ENCODE measurements at places on chromosomes 13 and 19. TPM values are rescaled to one million over a fixed set of nuclear protein-coding genes. Genes with fewer than 3 reads are reported as not detected.
A peak's percentile ranks its signal among the peaks of the same experiment; 100 is the strongest.

The TYROBP gene
- not detected for total RNA-seq

The TNFRSF19 gene
- 0.29 TPM for total RNA-seq

The PRODH2 gene
- total RNA-seq: not detected

The MTUS2 gene
- 0.05 TPM for total RNA-seq

The PSG3 gene
- not detected for total RNA-seq

The ZNF235 gene
- 5.2 TPM for total RNA-seq

The ZFP14 gene
- total RNA-seq: 3.1 TPM

The SIGLEC14 gene
- total RNA-seq: 0.58 TPM

The ZNF90 gene
- total RNA-seq: 0.39 TPM

The MEF2B gene
- 1.3 TPM for total RNA-seq

The CEACAM5 gene
- total RNA-seq: not detected

The FSD1 gene
- 26.0 TPM for total RNA-seq

The MISP gene
- total RNA-seq: not detected

- no peaks in the 10 kb centered on the region for H3K4me1 ChIP-seq
- no peak overlapping the region for H3K4me3 ChIP-seq
- DNase-seq: no peak
- H3K27me3 ChIP-seq: no peaks in the 10 kb centered on the region
- no peak overlapping the region for H3K27ac ChIP-seq
Measured at GRCh38 chr19:29311191-29311790, 98.3 kb upstream of the UQCRFS1 start.

- peaks cover 11% of the 10 kb centered on the region for H3K36me3 ChIP-seq
- DNase-seq: no peak
- peaks cover 3% of the 10 kb centered on the region for H3K27me3 ChIP-seq
- peaks cover 10% of the 10 kb centered on the region for H3K4me1 ChIP-seq
- no peak overlapping the region for H3K4me3 ChIP-seq
Measured at GRCh38 chr19:40813182-40813581, 14.2 kb downstream of the EGLN2 start.

DNA sequence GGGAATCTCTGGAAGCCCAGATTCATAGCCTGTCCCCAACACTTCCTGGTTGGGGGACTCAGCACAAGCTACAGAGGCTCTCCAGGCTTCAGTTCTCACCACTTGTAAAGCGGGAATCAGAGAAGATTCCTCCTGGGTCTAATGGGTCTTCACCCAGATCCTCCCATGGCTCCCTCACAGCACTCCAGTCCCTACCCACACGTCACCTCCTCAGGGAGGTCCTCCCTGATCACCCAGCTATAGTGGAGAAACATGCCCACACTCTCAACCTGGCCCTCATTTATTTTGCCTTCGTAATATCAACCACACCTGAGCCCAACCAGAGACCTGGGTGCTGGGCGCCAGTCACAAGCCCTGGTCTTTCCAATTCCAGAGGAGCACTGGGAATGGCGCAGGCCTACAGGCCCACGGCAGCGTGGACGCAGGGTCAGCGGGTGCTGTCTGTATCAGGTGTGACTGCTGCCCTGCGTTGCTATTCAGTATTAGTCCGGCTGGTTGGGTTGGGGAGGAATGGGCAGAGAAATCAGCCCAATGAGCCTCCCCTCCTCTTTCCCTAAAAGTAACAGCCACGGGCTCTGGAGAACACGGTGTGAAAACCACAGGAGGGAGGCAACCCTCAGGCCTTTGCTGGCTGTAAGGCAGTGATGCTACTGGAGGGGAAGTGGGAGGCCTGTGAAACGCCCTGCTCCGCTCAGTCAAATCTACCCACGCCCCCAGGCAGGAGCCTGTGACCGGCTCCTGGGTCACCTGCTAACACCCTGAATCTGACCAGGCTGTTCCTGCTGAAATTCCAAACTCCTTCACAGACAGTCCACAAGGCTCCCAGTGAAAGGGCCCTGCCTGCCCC lies 5.2 kb downstream of the AKT2 start:
- no peak overlapping the region for H3K27ac ChIP-seq
- H3K4me1 ChIP-seq: peaks cover 6% of the 10 kb centered on the region
- peaks cover 3% of the 10 kb centered on the region for H3K36me3 ChIP-seq
- no peak overlapping the region for H3K4me3 ChIP-seq
- no peak for DNase-seq

GRCh38 chr19:57202160-57202559 lies 10.9 kb downstream of the ZNF264 start:
- DNase-seq: no peak
- no peaks in the 10 kb centered on the region for H3K27me3 ChIP-seq
- H3K4me1 ChIP-seq: no peaks in the 10 kb centered on the region
- H3K4me3 ChIP-seq: no peak overlapping the region
- H3K27ac ChIP-seq: no peak overlapping the region

DNA sequence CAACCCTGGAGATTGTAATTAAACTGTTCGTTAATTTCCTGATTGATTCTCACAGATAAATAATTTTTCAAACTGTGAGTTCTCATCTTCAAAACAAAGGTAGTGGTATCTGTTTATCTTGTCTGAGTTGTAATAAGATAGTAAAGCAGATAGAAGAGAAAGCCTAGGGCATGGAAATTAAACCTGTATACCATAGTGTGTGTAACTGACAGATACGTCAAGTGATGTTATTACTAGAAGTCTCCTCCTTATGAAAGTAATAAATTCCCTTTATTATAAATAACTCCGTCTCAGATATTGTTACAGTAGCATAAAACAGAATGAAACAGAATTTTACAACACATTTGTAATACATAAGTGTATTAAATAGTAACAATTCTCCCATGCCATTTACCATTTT lies 1065.1 kb downstream of the SLITRK1 start:
- no peak overlapping the region for H3K4me3 ChIP-seq
- no peak for DNase-seq
- H3K27ac ChIP-seq: no peak overlapping the region
- no peaks in the 10 kb centered on the region for H3K36me3 ChIP-seq

- H3K4me3 ChIP-seq: no peak overlapping the region
- no peak overlapping the region for H3K27ac ChIP-seq
- DNase-seq: no peak
- H3K4me1 ChIP-seq: peaks cover 7% of the 10 kb centered on the region
- H3K36me3 ChIP-seq: no peaks in the 10 kb centered on the region
- peaks cover 15% of the 10 kb centered on the region for H3K27me3 ChIP-seq
Measured at GRCh38 chr19:43636121-43636683, 3.4 kb downstream of the CADM4 start.

DNA sequence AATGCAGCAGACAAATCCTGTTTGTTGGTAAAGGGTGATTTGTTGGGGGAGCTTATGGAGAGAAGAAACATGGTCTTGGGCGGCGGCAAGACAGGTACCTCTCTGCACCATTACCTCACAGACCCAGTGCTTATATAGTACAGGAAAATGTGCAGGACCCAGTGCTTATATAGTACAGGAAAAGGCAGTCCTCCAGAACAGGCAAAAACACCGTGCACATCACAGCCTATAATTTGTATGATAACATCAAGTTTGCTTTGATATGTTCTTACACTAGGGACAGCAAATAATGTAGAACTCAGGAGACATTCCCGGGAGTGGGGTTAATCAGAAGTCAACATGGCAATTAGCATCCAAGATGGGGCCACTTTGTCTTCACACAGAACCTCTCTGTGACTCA lies 20.9 kb downstream of the VAV1 start:
- H3K4me1 ChIP-seq: no peaks in the 10 kb centered on the region
- H3K27me3 ChIP-seq: no peaks in the 10 kb centered on the region
- no peak overlapping the region for H3K4me3 ChIP-seq
- no peak for DNase-seq

DNA sequence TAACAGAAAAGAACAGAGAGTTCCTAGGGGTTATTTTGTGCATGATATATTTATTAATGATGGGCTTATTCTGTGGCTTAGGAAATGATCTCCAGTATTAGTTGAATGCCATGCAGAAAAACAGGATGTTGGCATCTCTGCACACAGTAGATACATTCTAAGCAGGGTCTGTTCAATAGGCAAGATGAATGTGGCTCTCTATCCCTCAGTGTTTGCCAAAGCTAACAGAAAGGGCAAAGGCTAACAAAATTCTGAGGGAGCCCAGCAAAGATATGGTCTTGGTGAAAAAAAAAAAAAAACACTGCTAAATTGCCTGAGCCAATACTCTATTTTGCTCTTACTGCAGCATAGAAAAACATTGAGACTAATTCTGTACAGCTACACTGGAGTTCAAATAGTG lies 1095.8 kb downstream of the UQCRFS1 start:
- no peak overlapping the region for H3K27ac ChIP-seq
- no peaks in the 10 kb centered on the region for H3K27me3 ChIP-seq
- no peaks in the 10 kb centered on the region for H3K36me3 ChIP-seq

DNA sequence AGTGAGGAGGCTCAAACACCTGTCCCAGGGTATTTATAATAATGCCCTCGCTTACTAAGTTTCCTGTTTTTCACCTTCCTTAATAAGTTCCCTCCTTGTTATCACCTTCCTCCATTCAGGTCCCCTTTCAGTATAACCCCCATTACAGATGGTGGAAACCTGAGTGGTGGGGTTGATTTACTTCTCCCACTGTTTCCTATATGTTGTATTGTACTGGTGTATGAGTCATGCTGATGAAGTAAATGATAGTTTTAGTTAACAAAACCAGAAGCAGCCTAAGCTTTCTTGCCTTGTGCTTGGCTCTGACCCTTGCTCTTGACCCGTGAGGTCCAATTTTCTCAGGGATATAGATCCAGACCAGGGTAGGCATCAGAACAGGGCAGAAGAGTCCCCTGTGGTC lies 22.3 kb upstream of the TNFSF11 start:
- H3K4me1 ChIP-seq: peaks cover 32% of the 10 kb centered on the region
- H3K36me3 ChIP-seq: no peaks in the 10 kb centered on the region
- no peaks in the 10 kb centered on the region for H3K27me3 ChIP-seq
- H3K27ac ChIP-seq: no peak overlapping the region
- H3K4me3 ChIP-seq: no peak overlapping the region

- no peaks in the 10 kb centered on the region for H3K36me3 ChIP-seq
- H3K4me3 ChIP-seq: no peak overlapping the region
- H3K27me3 ChIP-seq: peaks cover 32% of the 10 kb centered on the region
- H3K27ac ChIP-seq: no peak overlapping the region
- DNase-seq: no peak
Measured at GRCh38 chr13:109789262-109789661, 2.9 kb upstream of the IRS2 start.

DNA sequence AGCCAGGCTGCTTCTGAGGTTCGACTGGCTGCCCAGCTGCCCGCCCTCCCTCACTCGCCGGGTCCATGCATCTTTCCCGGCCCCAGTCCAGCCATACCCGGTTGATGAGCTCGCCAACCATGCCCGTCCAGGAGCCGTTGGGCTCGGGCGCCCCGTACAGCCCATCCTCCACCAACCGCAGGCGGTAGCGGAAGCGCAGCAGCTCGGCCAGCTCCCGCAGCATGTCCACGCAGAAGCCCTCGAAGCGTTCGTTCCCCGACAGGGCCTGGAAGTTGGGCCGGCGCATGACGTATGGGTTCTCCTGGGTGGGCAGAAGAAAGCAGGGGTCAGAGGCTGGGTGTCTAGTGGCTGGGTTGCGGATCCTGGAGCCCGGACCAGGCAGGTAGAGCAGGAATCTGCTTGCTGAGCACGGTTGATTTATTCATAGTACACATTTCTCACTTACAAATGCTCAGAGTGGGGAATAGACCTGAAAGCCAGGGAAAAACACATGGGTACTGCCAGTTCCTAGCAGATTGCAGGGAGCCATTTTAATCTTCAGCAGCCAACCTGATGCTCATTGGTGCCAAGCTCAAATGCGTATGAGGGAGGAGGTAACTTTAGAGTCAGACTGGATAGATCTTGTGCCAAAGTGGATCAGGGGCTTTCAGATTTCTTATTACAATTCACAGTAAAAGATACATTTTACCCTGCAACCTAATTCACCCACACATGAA lies 27.4 kb downstream of the GRIK5 start:
- H3K36me3 ChIP-seq: no peaks in the 10 kb centered on the region
- H3K4me3 ChIP-seq: no peak overlapping the region
- no peak overlapping the region for H3K27ac ChIP-seq
- no peaks in the 10 kb centered on the region for H3K4me1 ChIP-seq
- H3K27me3 ChIP-seq: no peaks in the 10 kb centered on the region
- no peak for DNase-seq

DNA sequence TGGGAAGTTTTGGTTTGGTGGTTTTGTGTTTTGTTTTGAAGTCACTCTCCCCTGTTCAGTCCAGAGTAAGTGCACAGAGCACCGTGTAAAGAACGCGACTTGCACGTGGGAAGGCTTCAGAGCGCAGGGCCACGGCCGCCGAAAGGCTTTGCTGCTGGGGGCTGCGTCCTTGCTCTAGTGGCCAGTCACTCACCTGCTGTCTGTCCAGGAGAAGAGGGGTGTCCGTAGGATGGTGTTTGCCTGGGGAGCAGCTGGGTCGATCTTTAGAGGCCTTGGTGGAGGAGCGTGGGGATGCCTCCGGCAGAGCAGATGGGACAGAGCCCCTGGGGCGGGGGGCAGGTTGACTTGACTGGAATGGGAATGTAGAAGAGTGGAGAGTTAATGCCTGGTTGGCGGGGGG lies 116.6 kb upstream of the MCF2L start:
- no peaks in the 10 kb centered on the region for H3K27me3 ChIP-seq
- peaks cover 20% of the 10 kb centered on the region for H3K36me3 ChIP-seq
- no peak overlapping the region for H3K27ac ChIP-seq
- H3K4me3 ChIP-seq: no peak overlapping the region
- no peaks in the 10 kb centered on the region for H3K4me1 ChIP-seq
- DNase-seq: no peak

- DNase-seq: no peak
- H3K4me3 ChIP-seq: no peak overlapping the region
- H3K27ac ChIP-seq: no peak overlapping the region
Measured at GRCh38 chr13:49419276-49419675, 24.6 kb downstream of the CAB39L start.

- H3K27me3 ChIP-seq: no peaks in the 10 kb centered on the region
- H3K4me3 ChIP-seq: no peak overlapping the region
Measured at GRCh38 chr13:101869553-101869952, 417.1 kb downstream of the ITGBL1 start.

DNA sequence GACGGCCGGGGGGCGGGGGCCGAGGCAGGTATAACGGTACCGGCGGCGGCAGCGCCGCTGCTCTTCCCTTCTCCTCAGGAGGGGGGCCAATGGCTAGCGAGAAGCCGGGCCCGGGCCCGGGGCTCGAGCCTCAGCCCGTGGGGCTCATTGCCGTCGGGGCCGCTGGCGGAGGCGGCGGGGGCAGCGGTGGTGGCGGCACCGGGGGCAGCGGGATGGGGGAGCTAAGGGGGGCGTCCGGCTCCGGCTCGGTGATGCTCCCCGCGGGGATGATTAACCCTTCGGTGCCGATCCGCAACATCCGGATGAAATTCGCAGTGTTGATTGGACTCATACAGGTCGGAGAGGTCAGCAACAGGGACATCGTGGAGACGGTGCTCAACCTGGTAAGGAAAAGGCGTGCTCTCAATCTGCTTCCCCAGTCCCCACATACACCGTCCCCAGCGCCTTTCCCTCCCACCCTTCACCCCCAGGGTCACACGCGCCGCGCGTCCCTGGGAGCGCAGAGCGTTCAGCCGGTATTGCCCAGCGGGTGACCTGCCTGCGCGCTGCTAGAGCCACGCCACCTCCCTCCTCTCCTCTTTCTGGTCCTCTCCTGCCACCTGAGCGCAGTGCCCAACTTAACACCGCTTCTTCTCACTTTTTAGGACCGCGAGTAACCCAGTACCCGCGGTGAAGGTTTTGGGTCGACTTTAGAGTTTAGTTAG lies 814 bp downstream of the NBEA start:
- peak; percentile 19 for DNase-seq
- peak overlapping the region; percentile 83 for H3K4me3 ChIP-seq
- H3K27me3 ChIP-seq: peaks cover 12% of the 10 kb centered on the region
- peaks cover 13% of the 10 kb centered on the region for H3K4me1 ChIP-seq

GRCh38 chr19:40411958-40412499 lies 1.1 kb downstream of the PRX start:
- no peaks in the 10 kb centered on the region for H3K36me3 ChIP-seq
- no peak for DNase-seq
- H3K4me1 ChIP-seq: peaks cover 3% of the 10 kb centered on the region
- no peak overlapping the region for H3K27ac ChIP-seq

Data from endothelial cell of umbilical vein (primary cell).